Endothelial cell (in vitro differentiated cells): ENCODE measurements at places on chromosomes 2 and 18.

- no peak for DNase-seq
Measured at GRCh38 chr18:2985628-2986027, 27.3 kb downstream of the LPIN2 start.

DNA sequence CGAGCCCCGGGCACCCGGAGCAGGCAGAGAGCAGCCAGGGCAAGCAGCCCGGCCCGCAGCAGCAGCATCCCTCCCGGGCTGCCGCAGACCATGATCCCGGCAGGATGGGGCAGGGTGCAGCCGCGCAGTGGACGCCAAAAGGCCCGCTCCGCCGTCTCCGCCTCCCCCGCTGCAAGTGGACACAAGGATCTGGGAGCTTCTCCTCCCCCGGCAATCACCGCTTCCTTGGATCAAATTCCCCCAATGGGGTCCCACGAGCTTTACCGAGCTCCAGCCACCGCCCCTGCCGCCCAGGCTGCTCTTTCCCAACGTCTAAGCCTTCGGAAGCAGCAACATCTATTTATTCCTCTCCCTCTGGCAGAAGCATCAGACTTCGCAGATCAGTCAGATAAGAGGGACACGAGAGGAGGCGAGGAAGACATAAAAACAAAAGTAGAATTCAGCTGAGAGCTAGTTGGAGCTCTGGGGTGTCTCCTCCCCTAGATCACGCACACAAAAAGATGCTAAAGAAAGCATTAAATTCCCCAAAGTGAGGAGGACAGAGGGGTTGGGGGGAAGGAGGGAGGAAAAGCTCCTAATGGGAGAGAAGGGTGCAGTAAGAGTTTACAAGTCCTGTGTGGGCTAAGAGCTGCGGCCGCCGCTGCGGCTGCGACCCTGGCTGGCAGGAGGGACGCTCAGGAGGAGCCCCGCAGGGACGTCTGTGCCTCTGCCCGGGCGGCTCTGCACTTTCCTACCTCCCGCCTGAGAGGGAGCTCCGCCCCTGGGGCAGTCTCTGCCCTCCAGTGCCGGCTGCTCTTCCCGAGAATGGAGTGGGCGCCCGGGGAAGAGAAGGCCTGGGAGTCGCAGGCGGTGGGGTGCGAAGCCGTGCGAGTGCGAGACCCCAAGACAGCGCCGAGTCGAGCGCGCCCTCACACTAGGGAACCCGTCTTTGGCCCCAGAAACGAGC lies at the start of gene FRZB:
FRZB (minus strand) TSS at position 177 of the 946 bp plus-strand sequence; CDS start at position 92, 85 bp downstream.
- DNase-seq, result peak; percentile 62

DNA sequence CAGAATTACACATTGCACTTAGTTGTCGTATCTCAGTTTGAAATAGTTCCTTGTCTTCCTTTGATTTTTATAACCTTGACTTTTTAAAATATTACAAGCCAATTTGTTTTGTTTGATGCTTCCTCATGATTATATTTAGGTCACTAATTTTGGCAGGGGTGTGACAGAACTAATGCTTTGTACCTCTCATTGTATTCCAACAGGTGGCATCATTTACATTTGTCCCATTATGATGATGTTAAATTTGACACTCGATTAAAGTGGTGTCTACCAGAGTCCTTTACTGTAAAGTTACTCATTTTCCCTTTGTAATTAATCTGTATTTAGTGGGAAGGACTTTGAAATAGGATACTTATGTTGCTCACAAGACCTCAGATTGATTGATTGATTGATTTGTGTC lies 21.5 kb upstream of the MFSD2B start:
- DNase-seq, result no peak

- no peak for DNase-seq
Measured at GRCh38 chr2:143261986-143262385, 132.8 kb downstream of the ARHGAP15 start.

DNA sequence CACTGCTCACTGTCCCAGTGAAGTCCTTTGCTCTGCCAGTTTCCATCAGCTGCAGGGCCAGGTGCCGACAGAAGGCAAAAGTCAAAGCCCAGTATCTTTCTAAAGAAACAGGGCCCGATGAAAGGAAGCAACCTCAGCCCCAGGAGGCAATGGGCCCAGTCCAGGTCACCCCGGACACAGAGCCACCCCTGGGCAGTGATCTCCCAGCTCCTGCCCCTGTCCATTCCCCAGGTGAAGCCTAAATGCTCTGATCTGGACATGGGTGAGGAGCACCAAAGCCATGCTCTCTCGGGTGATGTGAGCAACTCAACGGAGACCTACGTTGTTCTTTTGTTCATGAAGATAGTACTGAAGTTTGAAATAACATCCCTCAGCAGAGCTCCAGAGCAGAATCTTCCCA lies 61.6 kb downstream of the HDAC4 start:
- DNase-seq, result no peak

DNA sequence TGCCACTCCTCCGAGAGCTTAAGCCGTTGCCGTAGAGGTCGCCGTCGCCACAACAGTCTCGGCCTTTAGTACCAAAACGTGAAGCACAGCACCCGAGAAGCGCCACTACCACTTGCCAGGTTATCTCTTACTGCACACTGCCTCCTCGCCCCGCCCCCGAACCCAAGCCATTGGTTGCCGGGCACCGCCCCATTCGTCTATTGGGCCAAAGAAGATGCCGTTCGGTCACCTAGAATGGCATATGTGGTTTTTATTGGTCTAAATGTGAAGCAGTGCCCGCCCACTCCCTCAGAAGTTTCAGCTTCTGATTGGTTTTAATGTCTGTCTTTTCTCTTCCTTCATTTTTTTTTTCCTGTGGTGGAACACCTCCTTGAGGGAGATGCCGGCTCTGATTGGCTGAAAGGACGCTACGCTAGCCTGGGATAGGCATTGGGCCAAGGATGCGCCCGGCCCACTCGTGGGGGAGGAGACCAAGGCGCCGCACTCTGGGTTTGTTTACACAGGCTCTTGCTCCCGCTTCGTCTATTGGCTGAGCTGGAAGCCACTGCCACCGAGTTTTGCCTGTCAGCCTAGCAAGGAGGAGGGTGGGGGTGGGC lies at the start of gene PAIP2B:
PAIP2B (minus strand) TSS at position 139 of the 596 bp plus-strand sequence. CDS start 24,514 bp downstream, outside the sequence.
- DNase-seq, result peak; percentile 94

DNA sequence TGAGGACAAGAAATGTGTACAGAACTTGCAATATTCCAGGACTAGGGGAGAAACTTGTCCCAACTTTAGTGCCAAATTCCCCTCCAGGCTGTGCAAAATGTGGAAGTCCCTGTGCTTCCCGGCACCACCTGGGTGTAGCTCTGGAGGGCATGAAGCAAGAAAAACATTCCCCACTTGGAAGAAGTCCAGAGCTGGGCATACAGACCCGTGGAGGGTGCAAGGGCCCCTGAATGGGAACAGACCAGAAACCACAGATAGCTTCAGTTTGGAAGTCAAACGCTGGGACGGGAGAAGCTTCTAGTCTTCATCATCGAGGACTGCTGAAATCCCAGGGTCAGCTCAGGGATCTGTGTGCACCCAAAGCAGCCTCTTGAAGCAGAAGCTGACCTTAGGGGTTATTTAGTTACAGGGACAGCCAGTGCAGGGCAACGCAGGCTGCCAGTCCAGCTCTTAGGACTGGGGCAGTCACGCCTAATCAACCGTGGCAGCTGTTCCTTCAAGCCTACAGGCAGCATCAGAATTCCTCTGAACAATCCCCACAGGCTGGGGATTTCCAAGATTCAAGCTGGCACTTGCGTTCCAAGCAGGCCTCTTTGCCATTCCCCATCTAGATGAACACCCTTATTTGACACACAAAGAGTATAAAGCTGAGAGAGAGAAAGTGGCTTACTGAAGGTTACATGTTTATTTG lies 269.4 kb downstream of the LOXHD1 start:
- DNase-seq, result no peak

GRCh38 chr2:17093712-17094111 lies 424.5 kb downstream of the RAD51AP2 start:
- DNase-seq, result no peak

DNA sequence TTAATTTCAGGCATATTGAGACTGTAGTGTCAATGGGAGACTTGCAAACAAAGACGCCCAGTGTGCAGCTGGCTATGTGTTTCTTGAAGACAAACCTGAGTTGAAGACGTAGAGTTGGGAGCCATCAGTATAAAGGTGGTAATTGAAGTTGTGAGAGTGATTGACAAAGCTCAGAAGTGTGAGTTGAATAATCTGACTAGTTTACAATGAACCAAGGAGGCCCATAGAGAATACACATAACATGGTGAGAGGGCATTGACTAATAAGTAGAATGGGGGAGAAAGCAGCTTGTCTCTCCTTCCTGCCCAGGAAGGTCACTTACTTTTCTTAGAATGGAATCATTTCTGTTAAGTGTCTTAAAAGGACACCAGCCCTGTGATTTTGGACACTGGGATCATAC lies 14.1 kb downstream of the SP110 start:
- DNase-seq, result no peak

GRCh38 chr2:232876978-232877441 lies 6.9 kb downstream of the SNORC start:
- no peak for DNase-seq

DNA sequence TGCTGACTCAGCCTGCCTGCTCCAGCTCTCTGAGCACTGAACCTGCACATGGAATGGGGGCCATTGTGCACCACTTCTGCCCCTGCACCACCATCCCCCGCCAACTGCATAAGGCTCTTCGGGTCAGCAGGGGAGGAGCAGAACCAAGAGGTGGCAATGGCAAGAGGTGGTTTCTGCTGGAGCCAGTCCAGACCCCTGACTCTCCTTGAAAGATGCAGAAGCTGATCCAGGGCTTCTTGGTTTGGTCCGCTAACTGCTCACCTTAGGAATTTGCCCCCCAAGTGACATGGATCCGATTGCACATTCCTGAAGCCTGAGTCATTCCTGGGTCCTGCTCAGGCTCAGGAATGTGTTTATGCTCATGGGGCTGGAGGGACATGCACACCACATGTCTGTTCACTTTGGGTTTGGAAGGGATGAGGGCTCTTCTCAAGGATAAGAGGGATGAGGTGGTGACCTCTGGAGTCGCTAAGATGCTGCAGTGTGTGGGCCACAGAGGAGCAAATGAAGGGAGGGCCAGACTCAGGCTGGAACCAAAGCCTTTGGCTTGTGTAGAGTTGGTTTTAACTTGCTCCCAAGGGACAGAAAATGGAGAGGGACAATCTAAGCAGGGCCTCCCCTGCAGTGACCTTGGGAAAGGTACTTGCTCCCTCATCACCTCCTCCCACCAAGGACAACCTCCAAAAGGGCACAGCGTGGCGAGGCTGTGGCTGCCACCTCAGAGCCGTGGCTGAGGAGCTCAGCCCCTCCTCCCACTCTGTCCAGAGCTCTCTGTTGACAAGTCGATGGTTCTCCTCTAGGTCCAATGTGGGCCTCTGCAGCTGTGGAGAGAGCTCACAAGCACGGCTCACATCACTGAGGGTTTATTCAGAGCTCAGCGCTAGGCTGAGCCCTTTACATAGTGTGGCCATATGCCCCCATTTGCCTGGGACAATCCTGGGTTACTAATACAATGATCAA lies 66.2 kb downstream of the HS1BP3 start:
- DNase-seq, result no peak

- DNase-seq, result no peak
Measured at GRCh38 chr2:128410035-128410757, 91.5 kb upstream of the HS6ST1 start.

- no peak for DNase-seq
Measured at GRCh38 chr18:63409301-63409700, 13.0 kb downstream of the VPS4B start.

- no peak for DNase-seq
Measured at GRCh38 chr2:10089565-10090190, 9.5 kb upstream of the CYS1 start.

- DNase-seq, result no peak
Measured at GRCh38 chr2:205610437-205610836, 71.9 kb upstream of the NRP2 start.

GRCh38 chr2:44330801-44331200 lies 30.5 kb downstream of the PREPL start:
- DNase-seq, result no peak

GRCh38 chr18:9153256-9153655 lies 16.7 kb downstream of the ANKRD12 start:
- DNase-seq, result no peak

GRCh38 chr2:66729416-66730330 lies 294.7 kb downstream of the MEIS1 start:
- no peak for DNase-seq

DNA sequence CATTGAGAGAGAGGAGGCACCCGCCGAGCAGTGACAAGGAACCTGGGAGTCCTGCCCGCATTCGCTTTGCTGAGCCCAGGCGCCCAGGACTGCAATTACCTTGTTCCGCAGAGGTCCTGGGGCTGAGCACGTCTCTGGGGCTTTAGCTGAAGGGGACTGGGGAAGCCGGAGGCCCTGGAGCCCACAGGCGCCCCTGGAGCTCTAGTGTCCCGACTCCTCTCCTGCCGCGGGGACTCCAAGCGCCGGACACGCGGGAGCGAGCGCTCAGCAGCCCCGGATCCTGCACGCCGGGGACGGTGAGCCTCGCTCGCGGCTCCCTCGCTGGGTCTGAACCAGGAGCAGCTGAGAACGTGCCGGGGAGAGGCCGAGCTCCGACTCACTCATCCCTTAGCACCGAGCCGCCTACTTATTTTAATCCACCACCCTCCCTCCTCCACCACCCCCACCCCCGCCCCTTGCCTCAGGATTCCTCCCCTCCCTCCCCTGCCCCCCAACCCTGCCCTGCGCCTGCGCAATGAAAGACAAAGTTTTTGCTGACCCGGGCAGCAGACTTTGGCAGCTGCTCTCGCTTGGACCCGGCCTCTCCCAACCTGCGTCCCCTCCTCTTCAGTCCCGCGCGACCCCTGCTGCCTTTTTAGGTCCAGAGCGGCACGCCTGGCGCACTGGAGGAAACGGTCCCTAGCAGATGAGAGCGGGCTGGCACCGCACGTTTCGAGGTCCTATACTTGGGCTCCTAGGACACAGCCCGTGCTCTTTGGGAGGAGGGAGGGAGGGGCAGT lies at the start of gene OSR1:
OSR1 (minus strand) TSS at position 382 of the 779 bp plus-strand sequence. CDS start 4,818 bp downstream, outside the sequence.
- DNase-seq, result no peak

GRCh38 chr18:34867520-34867919 lies 157.4 kb downstream of the DTNA start:
- DNase-seq, result peak; percentile 53

DNA sequence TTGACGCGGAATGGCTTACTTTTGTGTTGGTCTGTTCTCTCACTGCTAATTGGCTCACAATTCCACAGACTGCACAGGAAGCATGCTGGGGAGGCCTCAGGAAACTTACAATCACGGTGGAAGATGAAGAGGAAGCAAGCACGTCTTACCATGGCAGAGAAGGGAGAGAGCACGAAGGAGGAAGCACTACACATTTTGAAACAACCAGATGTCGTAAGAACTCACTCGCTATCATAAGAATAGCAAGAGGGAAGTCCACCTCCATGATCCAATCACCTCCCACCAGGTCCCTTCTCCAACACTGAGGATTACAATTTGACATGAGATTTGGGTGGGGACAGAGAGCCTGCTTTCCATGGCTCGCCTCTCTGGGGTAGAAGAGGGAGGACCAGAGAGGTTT lies 106.2 kb downstream of the KCNF1 start:
- no peak for DNase-seq

- no peak for DNase-seq
Measured at GRCh38 chr2:52035391-52035790, 1003.5 kb upstream of the NRXN1 start.

- no peak for DNase-seq
Measured at GRCh38 chr2:19769513-19769912, 132.3 kb downstream of the TTC32 start.

- DNase-seq, result no peak
Measured at GRCh38 chr2:201887773-201888425, 81.6 kb downstream of the CDK15 start.
